Lower lobe of right lung (tissue), 2 donors: ENCODE measurements at places on chromosomes 2 and 18. TPM values are rescaled to one million over a fixed set of nuclear protein-coding genes. Genes with fewer than 3 reads are reported as not detected.
A peak's percentile ranks its signal among the peaks of the same experiment; 100 is the strongest.

The ARHGEF4 gene
- total RNA-seq, result 9.1 TPM

The INPP5D gene
- 32.0 TPM for total RNA-seq

The GKN1 gene
- total RNA-seq, result not detected

The CAVIN2 gene
- total RNA-seq, result 182 TPM

The EGR4 gene
- total RNA-seq, result not detected

The ACOXL gene
- 38.5 TPM for total RNA-seq

- no peak overlapping the region for H3K4me3 ChIP-seq
- H3K4me1 ChIP-seq, result peaks cover 79% of the 10 kb centered on the region
- H3K36me3 ChIP-seq, result no peaks in the 10 kb centered on the region
- H3K27ac ChIP-seq, result no peak overlapping the region
These were observed 5.4 kb downstream of the CD302 start for GRCh38 chr2:159792599-159792998.

DNA sequence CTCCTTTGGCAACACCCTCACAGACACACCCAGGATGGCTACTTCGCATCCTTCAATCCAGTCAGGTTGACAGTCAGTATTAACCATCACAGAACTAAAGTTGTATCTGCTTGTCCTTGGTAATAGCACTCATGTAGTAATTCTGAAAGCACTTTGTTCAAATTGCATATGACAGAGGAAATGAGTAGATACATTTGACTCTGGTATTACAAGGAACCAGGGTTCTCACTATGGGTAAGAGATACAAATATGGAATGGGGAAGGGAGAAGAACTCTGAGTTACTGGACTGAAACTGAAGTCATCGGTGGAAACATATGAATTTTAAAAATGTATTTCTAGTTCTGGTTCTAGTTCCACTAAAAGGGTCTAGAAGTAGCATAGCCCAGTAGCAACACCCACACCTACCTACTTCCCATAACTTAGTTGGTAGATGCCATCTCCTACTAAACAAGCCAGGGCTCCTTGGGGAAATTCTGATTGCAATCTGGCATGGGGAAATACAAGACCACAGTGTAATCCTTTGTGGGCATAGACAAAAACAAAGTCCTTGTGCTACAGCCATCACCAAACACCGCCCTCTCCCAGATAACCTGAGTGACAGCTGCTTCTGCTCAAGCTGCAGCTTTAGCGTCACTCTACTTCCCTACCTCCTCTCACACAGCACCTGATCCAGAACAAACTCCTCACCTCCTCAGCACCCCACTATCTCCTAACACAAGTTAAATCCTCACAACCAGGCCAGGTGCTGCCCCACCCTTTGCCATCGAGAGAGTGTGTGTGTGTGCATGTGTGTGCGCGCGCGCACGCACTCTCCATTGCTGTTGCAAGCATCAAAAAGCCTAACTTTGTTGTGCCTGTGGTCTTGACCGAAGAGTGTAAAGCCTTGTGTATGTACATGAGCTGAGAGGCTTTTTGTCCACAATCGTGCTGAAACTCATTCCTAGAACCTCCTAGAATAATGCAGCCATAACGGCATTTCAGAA is 31.4 kb upstream of the CD226 start:
- H3K27ac ChIP-seq, result no peak overlapping the region
- no peaks in the 10 kb centered on the region for H3K27me3 ChIP-seq
- H3K4me1 ChIP-seq, result no peaks in the 10 kb centered on the region
- no peak for DNase-seq
- H3K4me3 ChIP-seq, result no peak overlapping the region

- H3K4me1 ChIP-seq, result no peaks in the 10 kb centered on the region
- DNase-seq, result no peak
- H3K27me3 ChIP-seq, result no peaks in the 10 kb centered on the region
- no peak overlapping the region for H3K27ac ChIP-seq
- no peak overlapping the region for H3K4me3 ChIP-seq
These were observed 72.7 kb upstream of the FAM136A start for GRCh38 chr2:70374616-70375015.

DNA sequence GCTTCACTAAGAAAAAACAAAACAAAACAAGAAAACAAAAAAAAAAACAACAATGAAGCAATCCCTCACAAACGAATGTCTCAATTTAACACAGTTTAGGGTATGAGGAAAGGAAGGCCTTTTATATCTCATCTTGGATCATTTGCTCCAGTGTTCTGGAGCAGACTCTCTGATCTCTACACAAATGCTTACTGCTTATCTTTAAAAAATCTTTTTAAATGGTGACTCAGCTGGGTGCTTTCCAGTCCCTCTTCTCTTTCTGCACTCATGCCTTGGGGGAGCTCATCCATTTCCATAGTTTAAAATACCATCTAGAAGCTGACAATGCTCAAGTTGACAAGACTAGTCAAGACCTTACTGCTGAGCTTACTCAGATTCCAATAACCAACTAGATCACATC is 56.2 kb downstream of the ETAA1 start:
- no peak for DNase-seq
- H3K4me1 ChIP-seq, result no peaks in the 10 kb centered on the region
- no peak overlapping the region for H3K4me3 ChIP-seq
- no peaks in the 10 kb centered on the region for H3K27me3 ChIP-seq
- no peaks in the 10 kb centered on the region for H3K36me3 ChIP-seq

GRCh38 chr2:61763605-61764034 is 90.2 kb downstream of the FAM161A start:
- H3K27me3 ChIP-seq, result no peaks in the 10 kb centered on the region
- DNase-seq, result peak; percentile 84
- H3K27ac ChIP-seq, result peak overlapping the region; percentile 99
- H3K4me3 ChIP-seq, result peak overlapping the region; percentile 69
- H3K36me3 ChIP-seq, result no peaks in the 10 kb centered on the region

- peaks cover 3% of the 10 kb centered on the region for H3K27me3 ChIP-seq
- DNase-seq, result no peak
- H3K27ac ChIP-seq, result no peak overlapping the region
- H3K4me1 ChIP-seq, result peaks cover 10% of the 10 kb centered on the region
- H3K36me3 ChIP-seq, result no peaks in the 10 kb centered on the region
These were observed 17.8 kb upstream of the TMEM18 start for GRCh38 chr2:694906-695510.

DNA sequence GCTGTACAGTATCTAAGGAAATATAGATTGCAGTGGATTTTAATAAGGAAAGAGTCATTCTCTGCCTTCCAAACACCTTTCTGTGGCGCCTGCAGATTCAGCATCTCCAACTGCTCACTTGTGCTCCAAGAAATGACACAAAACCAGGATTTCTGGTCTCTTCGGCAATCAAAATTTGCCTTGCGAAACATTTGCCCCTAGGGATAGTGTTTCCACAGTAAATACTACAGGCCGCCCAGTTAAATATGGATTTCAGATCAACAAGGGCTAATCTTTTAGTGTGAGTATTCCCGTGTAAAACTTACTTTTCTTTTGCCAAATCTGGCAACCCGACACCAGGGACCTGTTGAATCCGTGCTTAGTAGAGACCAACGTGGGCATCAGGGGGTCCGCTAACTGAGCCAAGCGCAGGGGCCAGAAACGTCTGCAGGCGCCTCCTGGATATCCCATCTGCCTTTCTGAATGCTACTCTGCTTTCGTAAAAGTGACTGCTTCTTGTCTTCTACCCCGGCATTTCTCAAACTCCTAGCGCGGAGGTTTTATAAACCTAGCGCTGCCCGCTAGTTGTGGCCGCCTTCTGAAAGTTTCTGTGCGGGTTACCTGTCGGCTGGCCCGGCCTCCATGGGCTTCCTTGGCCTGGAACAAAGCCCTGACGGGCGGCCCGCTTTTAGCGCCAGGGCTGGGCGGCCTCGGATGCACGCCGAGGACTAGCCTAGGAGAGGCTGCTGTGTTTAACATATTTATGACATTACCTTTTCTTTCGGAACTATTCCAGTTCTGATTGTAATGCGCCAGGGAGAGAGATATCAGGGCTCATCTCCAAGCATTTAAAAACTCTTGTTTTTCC is 2.5 kb downstream of the CYP1B1 start:
- H3K4me1 ChIP-seq, result peaks cover 28% of the 10 kb centered on the region
- peak overlapping the region; percentile 65 for H3K4me3 ChIP-seq
- no peak for DNase-seq
- H3K36me3 ChIP-seq, result no peaks in the 10 kb centered on the region
- peaks cover 18% of the 10 kb centered on the region for H3K27me3 ChIP-seq

DNA sequence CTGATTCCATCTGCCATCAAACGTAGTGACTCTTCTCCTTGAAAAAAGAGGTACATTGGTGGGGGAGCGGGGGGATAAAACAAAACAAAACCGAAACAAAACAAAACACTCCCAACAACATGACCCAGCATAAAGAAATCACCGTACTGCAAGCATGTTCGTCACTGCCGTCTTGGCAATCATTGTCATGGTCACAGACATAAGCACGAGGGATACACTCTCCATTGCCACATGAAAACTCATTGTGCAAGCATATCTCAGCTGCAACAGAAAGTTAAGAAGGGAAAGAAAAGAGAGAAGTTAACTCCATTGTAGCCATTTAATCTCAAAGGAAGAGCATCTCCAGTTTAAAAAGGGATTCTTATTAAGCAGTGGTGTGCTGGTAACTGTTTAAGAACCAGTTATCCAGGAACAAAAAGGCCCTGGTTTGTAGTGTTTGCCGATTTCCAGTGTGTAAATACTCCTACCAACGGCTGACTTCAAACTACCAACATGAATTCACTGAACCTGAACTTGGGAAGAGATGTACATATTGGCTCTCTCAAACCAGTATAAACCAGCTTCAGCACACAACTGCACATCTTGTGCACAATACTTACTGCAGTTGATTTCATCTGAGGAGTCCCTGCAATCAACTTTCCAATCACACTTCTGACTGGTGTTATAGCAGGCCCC is 68.2 kb downstream of the LRP2 start:
- H3K36me3 ChIP-seq, result no peaks in the 10 kb centered on the region
- no peaks in the 10 kb centered on the region for H3K27me3 ChIP-seq
- H3K4me1 ChIP-seq, result no peaks in the 10 kb centered on the region
- DNase-seq, result no peak
- H3K4me3 ChIP-seq, result no peak overlapping the region
